ENCODE measurements at places on chromosomes 11 and 22.

- no peak for DNase-seq
Measured at GRCh38 chr22:50730941-50731661, 6.9 kb upstream of the ACR start.

DNA sequence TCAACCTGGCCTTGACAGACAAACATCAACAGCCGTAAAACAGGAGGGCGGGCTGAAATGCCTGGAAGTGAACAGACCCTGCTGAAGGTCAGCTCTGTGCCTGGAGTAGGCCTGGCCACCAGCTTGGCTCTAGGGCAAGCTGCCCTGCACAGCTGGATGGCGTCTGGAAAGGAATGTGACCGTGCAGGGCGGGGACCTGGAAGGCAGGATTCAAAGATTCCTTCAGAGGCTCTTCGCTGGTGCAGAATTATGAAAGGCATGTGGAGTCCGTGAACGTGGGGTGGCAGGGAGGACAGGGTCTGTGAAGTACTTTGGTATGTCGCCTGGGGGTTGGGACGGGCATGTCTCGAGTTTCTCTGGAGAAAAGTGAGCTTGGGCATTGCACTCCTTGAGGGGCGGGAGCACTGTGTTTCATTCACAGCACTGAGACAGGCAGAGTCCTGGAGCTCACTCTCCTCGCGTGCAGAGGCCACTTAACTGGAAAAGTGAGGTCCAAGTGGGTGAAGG, 1.5 kb downstream of the EHD1 start:
- DNase-seq, result no peak

DNA sequence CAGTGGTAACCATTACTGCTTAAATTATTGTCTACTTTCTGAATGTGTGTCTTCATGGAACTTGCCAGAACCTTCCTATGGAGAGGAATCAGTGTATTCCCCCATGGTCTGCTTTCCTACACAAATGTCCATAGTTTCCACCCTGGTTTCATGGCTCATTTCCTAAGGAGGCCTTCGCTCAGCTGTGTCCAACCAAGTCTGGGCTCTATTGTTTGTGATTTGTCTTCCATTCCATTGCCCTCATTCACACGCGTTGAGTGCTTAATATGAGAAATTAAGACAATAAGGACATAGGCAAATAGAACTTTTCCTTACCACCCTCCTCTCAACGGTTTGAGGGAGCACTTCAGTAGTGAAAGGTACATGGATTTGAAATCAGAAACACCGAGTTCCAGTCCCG, 510.6 kb downstream of the NTM start:
- DNase-seq, result no peak

DNA sequence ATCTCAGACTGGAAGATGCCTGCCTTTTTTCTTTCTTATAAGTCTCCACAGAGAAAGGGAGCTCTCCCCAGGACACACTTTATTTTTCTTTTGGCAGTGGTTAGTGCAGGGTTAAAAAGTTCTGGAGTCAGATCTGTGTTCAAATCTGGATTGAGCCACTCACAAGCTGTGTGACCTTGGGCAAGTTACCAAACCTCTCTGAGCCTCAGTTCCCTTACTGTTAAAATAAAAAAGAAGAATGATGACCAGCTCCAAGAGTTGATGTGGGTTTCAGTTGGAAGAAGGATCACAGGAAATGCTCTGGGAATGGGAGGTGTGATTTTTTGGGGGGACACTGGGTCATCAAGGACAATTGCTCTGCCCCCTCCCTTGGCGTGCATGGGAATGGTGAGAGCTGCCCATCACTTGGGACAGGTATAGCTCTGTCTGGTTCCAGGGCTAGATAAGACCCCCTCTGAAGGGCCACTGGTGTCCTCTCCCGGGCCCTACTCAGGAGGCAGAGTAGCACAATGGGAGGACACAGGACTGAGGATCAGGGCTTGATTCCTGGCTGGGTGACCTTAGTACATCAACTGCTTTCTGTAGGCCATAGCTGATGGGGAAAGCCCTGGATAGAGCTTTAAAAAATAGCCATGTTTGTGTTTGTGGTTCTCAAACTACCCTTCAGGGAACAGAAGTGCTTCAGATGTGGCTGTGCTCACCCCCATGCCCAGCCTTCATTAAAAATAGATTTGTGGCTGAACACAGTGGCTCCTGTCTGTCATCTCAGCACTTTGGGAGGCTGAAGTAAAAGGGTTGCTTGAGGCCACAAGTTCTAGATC, 228.3 kb downstream of the MIAT start:
- no peak for DNase-seq

GRCh38 chr11:69666752-69667536, 8.2 kb downstream of the LTO1 start:
- peak; percentile 44 for DNase-seq

DNA sequence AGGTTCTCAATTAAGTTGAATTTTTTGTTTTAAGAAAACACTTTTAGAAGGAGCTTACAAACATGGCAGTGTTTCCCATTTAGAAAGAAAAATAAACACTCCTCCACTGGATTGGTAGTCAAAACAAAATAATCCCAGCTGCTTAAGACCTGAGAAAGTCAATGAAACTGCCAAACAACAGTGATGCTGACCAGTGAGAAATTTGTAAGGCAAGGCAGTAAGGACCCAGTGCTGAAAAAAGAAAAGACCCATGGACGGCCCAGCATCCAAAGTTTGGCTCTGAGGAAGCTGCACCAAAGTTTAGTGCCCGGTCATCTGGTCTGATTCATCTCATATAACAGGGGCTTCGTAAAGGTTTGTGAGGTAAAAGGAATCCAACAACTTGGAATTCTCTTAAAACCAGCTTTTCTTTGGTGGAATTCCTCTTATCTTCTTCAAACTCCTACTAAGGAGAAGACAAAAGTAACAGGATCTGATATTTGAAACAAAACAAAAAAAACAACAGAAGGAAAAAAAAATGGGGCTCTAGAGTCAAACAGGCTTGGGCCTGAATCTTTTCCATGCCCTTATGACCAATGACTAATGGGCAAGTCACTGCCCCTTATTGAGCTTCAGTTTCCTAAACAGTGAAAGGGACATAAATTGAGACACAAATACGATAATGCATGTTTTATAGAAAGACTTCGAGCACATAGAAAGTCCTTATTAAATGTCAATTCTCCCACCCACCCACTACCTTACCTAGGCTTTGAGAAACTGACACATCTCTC, 383.0 kb upstream of the NARS2 start:
- no peak for DNase-seq

DNA sequence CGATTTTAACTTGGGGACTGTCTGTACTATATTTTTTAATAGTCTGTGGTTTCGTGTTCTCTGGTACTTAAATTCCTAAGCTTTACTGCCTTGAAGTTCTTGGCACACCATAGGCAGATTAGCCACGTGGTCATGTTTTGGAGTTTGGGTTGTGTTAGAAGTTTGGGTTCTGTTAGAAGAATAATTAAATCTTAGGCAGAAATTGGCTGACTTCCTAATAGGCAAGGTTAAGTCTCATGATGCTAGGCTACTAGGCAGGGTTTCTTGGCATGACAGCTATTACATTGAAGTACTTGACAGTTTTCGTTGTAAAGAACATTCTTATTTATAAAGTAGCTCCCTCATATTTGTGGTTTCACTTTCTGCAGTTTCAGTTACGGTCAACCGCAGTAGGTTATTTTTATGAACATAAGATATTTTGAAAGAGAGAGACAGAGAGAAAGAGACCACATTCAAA, 30.0 kb upstream of the MMP7 start:
- no peak for DNase-seq

Data from naive thymus-derived CD8-positive, alpha-beta T cell (primary cell).